ENCODE measurements at places on chromosomes 1 and 21. TPM values are rescaled to one million over a fixed set of nuclear protein-coding genes. Genes with fewer than 3 reads are reported as not detected.

GRCh38 chr1:201713086-201713810 lies 115.7 kb upstream of the IPO9 start:
- H3K27ac ChIP-seq: peak overlapping the region; percentile 55
- H3K27me3 ChIP-seq: no peaks in the 10 kb centered on the region
- no peak for DNase-seq
- no peak overlapping the region for H3K4me3 ChIP-seq

The CITED4 gene
- 14.2 TPM for total RNA-seq

- H3K27me3 ChIP-seq: no peaks in the 10 kb centered on the region
- peak overlapping the region; percentile 100 for H3K4me3 ChIP-seq
- peak overlapping the region; percentile 58 for H3K27ac ChIP-seq
- H3K36me3 ChIP-seq: peaks cover 4% of the 10 kb centered on the region
Measured at GRCh38 chr1:204408602-204409001, 3.0 kb downstream of the PPP1R15B start.

DNA sequence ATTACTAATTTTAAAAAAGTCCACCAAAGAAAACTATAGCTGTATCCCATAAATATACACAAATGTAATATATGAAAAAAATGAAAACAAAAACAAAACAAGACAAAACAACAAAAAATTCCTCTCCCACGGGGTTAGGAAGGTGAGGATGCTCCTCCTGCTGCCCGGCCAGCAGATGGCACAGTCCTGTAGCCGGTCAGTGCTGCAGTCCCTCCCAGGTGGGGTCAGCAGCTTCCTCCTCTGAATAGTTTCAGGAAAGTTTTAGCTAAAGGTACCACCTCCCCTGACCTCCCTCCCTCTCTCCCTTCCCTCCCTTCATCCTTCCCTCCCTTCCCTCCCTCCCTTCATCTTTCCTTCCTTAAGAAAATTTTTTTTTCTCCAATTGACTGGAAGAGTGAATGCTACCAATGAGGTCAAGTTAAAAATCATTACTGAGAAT lies 67.8 kb upstream of the BCL10 start:
- peak overlapping the region; percentile 25 for H3K27ac ChIP-seq
- H3K27me3 ChIP-seq: no peaks in the 10 kb centered on the region
- no peak overlapping the region for H3K4me3 ChIP-seq
- DNase-seq: no peak

The RRP1B gene
- total RNA-seq: 35.3 TPM

The OR6K3 gene
- total RNA-seq: not detected

The TSPAN2 gene
- total RNA-seq: 14.2 TPM

The ORC1 gene
- 4.4 TPM for total RNA-seq

DNA sequence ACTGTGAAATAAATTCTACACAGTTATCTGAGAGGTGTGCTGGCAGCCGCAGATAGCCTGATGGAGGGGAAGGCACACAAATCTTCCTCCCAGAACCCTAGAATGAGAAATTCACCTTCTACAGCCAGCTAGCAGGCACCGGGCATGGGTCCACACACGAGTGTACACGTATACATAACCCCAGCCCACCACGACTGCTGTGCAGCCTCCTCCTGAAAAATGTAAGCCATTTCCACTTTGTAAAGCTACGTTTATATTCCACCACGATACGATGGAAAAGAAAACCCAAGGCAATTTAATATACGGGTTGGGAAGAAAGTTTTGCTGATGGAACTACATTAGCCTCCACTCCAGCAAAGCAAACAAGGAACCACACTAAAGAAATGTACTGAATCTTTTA lies 1.8 kb downstream of the BTG3 start:
- peak overlapping the region; percentile 90 for H3K4me3 ChIP-seq
- H3K27me3 ChIP-seq: no peaks in the 10 kb centered on the region
- DNase-seq: no peak
- peaks cover 37% of the 10 kb centered on the region for H3K4me1 ChIP-seq

The NBPF12 gene
- total RNA-seq: 19.7 TPM

The MKNK1 gene
- 34.8 TPM for total RNA-seq

The CD1B gene
- total RNA-seq: not detected

DNA sequence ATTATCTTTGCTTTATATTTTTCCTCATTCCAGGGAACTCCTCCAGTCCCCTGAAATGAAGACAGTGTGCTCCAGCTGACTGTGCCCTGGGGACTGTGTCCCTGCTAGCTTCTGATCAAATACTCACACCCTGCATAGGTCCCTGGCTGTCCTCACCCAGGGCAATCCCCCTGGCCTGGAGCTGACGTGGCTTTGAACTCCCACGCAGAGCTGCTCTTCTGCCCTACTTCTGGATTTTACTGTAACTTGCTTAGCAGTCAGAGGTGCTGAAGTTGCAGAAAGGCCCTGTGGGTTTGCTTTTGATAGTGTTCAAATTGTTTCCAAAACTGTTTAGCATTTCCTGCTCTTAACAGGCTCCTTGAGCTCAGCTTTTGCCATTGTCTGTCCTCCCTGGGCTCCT lies 186.5 kb downstream of the FASLG start:
- H3K4me3 ChIP-seq: no peak overlapping the region
- H3K4me1 ChIP-seq: peaks cover 11% of the 10 kb centered on the region
- H3K27ac ChIP-seq: no peak overlapping the region
- no peaks in the 10 kb centered on the region for H3K27me3 ChIP-seq
- no peak for DNase-seq

The SELL gene
- 1.4 TPM for total RNA-seq

The RAB25 gene
- total RNA-seq: 52.6 TPM

GRCh38 chr1:58094221-58094620 lies 452.3 kb downstream of the OMA1 start:
- no peak overlapping the region for H3K27ac ChIP-seq
- no peaks in the 10 kb centered on the region for H3K27me3 ChIP-seq
- peaks cover 22% of the 10 kb centered on the region for H3K4me1 ChIP-seq

The HEYL gene
- total RNA-seq: 5.6 TPM

GRCh38 chr1:119329541-119330461 lies 38.8 kb upstream of the HAO2 start:
- H3K36me3 ChIP-seq: no peaks in the 10 kb centered on the region
- DNase-seq: no peak
- H3K27me3 ChIP-seq: peaks cover 12% of the 10 kb centered on the region

GRCh38 chr1:246705368-246705767 lies 18.8 kb upstream of the SCCPDH start:
- no peak overlapping the region for H3K4me3 ChIP-seq
- peak overlapping the region; percentile 97 for H3K27ac ChIP-seq
- H3K27me3 ChIP-seq: no peaks in the 10 kb centered on the region
- no peak for DNase-seq
- no peaks in the 10 kb centered on the region for H3K36me3 ChIP-seq

The HSPA6 gene
- total RNA-seq: 0.13 TPM

The FOXO6 gene
- 34.8 TPM for total RNA-seq

The CHIA gene
- total RNA-seq: not detected

The CNKSR1 gene
- 50.2 TPM for total RNA-seq

DNA sequence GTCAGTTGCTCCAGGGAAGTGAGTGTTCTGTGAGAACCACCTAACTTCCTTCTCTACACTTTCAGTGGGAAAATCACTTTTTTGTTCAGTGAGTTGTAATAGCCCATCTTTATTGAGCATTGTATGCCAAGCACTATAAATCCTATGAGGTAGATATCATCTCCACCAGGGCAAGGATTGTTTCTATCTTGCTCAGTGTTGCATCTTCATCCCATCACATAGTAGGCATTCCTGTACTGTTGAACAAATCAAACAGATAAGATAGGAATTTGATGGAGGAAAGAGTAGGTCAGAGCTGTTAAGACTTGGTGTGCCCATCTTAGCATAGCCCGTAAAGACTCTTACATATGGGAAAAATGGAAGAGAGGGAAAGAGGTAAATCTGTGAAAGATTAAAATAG lies 2.9 kb upstream of the PIGV start:
- H3K36me3 ChIP-seq: peaks cover 12% of the 10 kb centered on the region
- H3K4me1 ChIP-seq: peaks cover 57% of the 10 kb centered on the region
- H3K27ac ChIP-seq: peak overlapping the region; percentile 99
- no peak overlapping the region for H3K4me3 ChIP-seq
- H3K27me3 ChIP-seq: no peaks in the 10 kb centered on the region

The VWA5B1 gene
- total RNA-seq: 0.29 TPM

- H3K27ac ChIP-seq: no peak overlapping the region
- H3K36me3 ChIP-seq: no peaks in the 10 kb centered on the region
- H3K4me3 ChIP-seq: no peak overlapping the region
- H3K4me1 ChIP-seq: peaks cover 12% of the 10 kb centered on the region
- no peaks in the 10 kb centered on the region for H3K27me3 ChIP-seq
Measured at GRCh38 chr1:31300193-31300592, 3.4 kb downstream of the ZCCHC17 start.

DNA sequence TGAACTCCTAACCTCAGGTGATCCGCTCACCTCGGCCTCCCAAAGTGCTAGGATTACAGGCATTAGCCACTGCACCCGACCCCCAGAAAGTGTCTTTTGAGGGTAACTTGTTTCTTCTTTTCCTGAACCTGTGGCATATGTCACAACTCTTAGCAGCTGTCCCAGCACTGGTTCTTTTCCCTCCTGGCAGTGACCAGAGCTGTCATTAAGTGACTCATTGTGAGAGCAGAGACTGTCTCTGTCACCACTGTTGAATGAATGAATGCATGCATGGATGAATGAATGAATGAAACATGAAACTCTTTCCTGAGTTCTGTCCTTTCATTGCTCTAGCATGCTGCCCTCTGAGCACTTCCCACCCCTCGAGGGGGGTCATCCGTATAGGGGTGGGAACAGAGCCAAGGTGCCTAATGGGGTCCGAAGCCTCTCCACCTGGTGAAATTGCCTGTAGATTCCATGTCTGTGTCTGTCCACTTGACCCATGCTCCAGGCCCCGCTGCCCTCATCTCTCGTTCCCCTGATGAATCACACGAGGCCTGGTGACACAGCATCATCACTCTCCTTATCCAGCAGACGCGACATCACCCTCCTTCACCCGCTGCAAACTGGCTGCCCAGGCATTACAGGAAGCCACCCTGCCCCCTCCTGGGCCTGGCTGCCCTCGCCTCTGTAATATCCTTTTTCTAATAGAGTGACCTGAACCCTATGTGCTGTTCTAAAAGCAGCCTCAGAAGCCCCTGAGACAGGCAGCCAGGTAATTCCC lies 75.0 kb downstream of the IGSF21 start:
- H3K4me3 ChIP-seq: no peak overlapping the region
- H3K36me3 ChIP-seq: no peaks in the 10 kb centered on the region
- peaks cover 48% of the 10 kb centered on the region for H3K27me3 ChIP-seq

The TMED5 gene
- total RNA-seq: 43.0 TPM

The KCNJ9 gene
- total RNA-seq: 0.07 TPM

DNA sequence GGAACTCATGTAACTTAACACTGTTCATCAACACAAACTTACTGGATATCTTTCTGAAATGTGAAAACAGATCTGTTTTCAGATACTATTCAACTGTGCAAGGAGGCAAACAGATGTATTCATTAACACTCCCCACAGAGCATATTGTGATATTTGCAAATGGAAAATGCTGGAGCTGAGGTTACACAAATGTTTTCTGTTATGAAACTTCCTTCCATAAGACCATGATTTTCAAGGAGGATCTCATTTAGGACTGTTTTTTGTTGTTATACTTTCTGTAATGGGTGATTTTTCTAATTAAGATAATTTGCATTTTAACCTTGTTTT lies 56.1 kb downstream of the GABPA start:
- H3K4me3 ChIP-seq: peak overlapping the region; percentile 43
- no peaks in the 10 kb centered on the region for H3K27me3 ChIP-seq
- H3K36me3 ChIP-seq: no peaks in the 10 kb centered on the region

DNA sequence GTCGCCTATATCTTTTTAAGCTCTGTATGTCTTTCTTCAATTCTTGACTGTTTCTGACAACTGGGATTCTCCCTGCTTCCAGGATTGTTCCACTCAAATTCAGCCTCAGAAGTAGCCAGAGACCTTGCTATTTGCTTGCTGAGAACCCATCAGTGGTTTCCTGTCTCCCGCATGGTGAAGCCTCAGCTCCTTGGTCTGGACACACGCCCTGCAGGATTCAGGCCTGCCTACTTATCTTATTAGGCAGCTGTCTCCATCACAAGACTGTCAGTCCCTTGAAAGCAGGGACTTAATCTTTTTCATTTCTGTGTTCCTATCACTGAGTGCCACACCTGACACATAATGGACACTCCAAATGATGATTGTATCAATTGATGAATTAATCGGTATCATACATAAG lies 175.3 kb downstream of the PLPP3 start:
- no peak overlapping the region for H3K4me3 ChIP-seq
- no peak for DNase-seq
- no peak overlapping the region for H3K27ac ChIP-seq
- H3K36me3 ChIP-seq: no peaks in the 10 kb centered on the region
- H3K4me1 ChIP-seq: peaks cover 4% of the 10 kb centered on the region

The TCHH gene
- not detected for total RNA-seq

GRCh38 chr21:27590271-27590670 lies 623.4 kb upstream of the ADAMTS5 start:
- no peak overlapping the region for H3K4me3 ChIP-seq
- no peak for DNase-seq
- no peaks in the 10 kb centered on the region for H3K27me3 ChIP-seq
- no peaks in the 10 kb centered on the region for H3K4me1 ChIP-seq

GRCh38 chr1:98054786-98055185 lies 134.0 kb upstream of the DPYD start:
- peaks cover 16% of the 10 kb centered on the region for H3K4me1 ChIP-seq
- peaks cover 53% of the 10 kb centered on the region for H3K27me3 ChIP-seq
- H3K36me3 ChIP-seq: no peaks in the 10 kb centered on the region
- no peak overlapping the region for H3K27ac ChIP-seq
- H3K4me3 ChIP-seq: peak overlapping the region; percentile 86

The WNT3A gene
- not detected for total RNA-seq

GRCh38 chr1:55959136-55959548 lies 620.2 kb downstream of the PLPP3 start:
- no peak overlapping the region for H3K27ac ChIP-seq
- H3K36me3 ChIP-seq: no peaks in the 10 kb centered on the region
- no peaks in the 10 kb centered on the region for H3K27me3 ChIP-seq
- H3K4me1 ChIP-seq: peaks cover 44% of the 10 kb centered on the region

DNA sequence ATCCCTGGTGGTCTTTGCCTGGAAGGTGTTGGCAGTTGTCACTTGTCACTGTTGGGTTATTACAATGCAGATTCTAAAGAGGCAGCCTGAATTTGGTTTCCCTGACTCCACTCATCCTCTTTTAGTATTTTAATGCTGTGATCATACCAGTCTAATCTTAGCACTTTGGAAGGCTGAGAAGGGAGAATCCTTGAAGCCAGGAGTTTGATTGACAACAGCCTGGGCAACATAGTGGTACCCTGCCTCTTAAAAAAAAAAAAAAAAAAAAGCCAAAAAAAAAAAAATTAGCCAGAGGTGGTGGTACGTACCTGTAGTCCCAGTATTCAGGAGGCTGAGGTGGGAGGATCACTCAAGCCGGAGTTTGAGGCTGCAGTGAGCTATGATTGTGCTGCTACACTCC lies 7.7 kb downstream of the GIPC2 start:
- H3K27ac ChIP-seq: no peak overlapping the region
- no peaks in the 10 kb centered on the region for H3K36me3 ChIP-seq
- H3K27me3 ChIP-seq: peaks cover 16% of the 10 kb centered on the region
- no peak for DNase-seq
- H3K4me3 ChIP-seq: no peak overlapping the region
